ENCODE measurements at places on chromosomes 7 and 10.

DNA sequence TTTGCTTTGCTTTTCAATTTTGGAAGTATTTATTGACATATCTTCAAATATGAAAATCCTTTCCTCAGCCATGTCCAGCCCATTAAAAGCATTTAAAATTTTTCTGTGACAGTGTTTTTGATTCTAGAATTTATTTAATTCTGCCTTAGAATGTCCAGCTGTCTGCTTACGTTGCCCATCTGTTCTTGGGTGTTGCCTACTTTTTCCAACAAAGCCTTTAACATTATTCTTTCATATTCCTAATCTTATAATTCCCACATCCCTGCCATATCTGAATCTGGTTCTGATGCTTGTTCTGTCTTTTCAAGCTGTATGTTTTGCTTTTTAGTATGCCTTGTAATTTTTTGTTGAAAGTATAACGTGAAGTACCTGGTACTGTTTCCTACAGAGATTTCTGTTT is 204.7 kb upstream of the VSTM2A start:
- no peak for DNase-seq

DNA sequence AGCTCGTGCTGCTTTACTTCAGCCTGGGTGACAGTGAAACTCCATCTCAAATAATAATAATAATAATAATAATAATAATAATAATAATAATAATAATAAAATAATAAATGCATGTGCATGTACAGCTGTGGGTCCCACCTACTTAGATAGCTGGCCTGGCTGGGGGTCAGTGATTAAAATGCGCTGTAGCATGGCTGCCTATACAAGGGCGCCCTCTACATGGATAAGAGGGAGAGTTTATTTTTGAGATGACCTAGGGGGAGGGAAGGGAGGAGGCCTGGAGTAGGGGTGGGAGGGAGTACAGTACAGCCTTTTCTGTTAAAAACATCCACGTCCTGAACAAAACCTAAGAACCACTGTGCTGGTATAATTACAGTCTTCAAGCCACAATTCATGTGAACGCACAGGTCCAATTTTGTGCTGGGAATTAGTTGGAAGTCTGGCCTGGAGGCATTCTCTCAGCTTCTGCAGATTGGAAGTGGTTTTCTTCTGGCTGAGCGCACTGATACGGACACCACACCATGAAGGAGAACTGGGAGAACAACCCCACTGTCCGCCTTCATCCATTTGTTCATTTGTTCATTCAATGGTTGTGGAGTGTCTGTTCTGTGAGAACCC is 146.5 kb downstream of the TMEM178B start:
- no peak for DNase-seq

GRCh38 chr7:149727053-149727898 is 46.1 kb downstream of the ZNF467 start:
- DNase-seq = no peak

- no peak for DNase-seq
Measured at GRCh38 chr10:121406823-121407545, 191.3 kb downstream of the FGFR2 start.

- DNase-seq = no peak
Measured at GRCh38 chr10:104925232-104925851, 284.3 kb downstream of the SORCS3 start.

DNA sequence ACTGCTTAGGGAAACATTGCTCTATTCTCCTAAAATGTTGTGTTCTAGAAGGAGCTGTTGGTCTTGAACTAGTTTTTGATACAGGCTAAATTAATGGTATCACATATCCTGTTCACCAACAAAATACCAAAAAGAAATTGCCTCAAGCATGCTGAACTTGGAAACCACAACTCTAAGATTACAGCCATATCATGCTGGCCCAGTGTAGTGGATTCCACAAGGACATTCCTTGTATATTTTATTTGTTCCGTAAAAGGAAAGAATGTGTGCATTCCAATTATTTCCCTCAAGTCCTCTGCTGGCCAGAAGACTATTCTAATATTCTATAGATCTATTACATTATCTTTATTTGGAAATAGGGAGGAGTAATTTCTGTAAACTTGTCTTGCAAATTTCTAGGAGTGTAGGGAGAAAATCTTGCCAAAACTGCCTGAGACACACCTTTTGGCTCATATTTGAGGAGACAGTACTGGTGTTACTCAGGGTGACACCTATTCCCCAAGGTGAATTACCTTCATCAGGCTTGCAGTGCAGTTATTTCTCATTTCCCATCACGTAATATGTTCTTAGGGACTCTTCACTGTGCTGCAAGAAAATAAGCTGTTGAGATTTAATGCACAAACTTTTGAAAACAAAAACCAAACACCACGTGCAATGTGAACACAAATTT is 1.9 kb upstream of the NEBL start:
- no peak for DNase-seq

DNA sequence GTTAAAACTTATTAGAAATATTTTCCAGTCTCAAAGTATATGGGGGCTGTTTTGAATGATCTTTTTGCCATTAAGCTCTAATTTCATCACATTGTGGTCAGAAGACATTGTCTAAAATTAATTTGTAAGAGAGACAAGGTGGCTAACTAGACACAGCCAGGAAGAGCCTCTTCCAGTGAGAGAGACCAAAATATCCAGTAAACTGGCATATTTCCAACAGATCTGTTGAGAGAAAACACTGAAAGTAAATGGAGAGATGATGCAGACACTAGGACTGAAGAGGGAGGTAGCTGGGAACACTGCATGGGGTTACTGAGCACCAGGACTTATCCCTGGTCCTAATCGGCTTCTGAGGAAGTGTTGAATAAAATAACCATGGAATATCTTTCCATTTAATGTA is 101.5 kb upstream of the TAS2R16 start:
- no peak for DNase-seq

DNA sequence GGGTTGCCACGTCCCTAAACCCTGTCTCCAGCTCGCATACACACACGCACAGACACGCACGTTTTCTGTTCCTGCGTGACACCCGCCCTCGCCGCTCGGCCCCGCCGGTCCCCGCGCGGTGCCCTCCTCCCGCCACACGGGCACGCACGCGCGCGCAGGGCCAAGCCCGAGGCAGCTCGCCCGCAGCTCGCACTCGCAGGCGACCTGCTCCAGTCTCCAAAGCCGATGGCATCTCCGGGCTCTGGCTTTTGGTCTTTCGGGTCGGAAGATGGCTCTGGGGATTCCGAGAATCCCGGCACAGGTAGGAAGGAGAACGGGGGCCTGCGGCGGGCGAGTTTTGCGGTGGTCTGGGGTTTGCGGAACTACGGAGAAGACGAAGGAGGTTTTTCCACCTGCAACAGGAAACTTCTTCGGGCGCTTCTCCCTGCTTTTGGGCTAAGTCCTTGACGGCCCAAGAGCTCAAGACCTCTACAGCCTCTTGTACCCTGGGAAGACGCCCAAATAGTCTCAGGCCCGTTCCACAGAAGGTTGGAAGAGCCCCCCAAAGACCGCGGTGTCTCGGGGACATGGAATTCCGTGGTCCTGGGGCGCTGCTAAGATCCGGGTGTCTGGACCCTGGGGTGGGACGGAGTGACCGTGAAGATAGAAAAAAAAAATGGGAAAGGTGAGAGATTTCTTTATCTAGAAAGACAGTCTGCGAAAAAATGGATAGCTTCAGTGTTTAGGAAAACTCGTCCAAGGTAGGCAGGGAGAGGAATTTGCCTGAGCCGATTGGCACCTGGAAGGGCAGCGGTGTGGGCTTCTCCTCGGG is at the start of gene GAD2:
TSS of gene GAD2 (plus strand) at position 190 of the 811 bp plus-strand sequence. CDS start at position 226, 36 bp downstream.
- no peak for DNase-seq

- DNase-seq = no peak
Measured at GRCh38 chr7:71210220-71210619, 78.3 kb downstream of the GALNT17 start.

DNA sequence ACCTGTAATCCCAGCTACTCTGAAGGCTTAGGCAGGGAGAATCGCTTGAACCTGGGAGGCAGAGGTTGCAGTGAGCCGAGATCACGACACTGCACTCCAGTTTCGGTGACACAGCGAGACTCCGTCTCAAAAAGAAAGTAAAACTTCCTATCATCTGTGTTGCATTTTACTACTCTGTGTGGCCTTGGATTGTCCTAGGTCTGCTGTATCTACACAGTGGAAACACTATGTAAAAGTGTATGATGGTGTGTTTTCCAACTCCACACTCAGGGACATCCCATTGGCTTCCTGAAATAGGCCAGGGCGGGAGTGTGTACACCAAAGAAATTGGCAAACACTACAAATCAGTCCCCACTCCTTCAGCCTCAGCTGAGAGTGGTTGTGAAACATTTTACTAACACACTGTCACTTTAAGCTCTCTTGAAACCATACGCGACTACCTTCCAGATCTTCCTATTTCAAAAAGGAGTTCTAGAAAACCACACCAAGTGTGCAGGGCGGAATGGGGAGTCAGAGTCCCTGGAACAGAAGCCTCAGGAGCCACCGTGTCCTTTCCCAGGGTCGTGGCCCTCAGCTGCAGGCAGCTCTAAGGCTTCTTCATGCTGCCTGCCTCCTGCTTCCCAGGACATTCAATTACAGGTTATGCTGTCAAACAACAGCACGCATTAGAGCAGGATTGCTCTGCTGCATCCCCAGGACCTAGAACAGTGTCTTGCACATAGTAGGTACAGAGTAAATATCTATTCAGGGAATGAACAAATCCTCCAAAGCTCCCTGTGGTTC is 275.4 kb downstream of the PARD3 start:
- DNase-seq = no peak

- no peak for DNase-seq
Measured at GRCh38 chr7:20825555-20825954, 38.9 kb upstream of the SP8 start.

DNA sequence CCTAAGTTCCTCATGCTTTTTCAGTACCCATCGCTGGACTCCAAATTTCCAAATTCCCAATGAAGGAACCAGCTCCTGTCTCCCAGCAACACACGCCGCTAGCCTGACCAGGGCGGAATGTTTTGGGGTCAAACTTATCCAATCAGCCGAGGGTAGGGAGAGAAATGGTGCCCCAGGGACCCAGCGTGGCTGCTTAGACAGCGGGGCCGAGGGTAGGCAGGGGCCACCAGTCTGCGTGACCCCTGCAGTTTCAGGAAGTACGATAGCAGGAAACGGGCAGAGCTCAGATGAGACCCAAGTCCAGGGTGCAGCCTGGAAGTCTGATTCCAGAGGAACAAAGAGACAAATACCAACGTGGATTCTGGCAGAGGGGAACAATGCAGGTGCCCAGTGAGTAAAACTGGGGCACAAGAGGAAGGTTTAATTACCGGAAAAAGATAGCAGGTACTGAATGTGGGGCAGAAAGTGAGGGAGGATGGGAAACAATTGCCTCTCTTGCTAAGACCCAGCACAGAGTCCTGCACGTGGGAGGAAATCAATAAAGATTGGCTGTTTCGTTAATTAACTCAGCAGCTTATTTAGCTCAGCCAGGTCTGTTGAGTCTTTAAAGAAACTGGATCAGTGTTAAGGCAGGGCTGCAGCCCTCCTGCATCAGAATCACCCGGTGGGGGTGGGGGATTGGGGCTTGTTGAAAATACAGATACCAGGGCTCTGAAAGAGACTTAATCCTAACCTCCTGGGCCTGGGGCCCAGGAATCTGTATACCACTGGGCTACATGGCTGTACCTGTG is 50.4 kb upstream of the NFE2L3 start:
- no peak for DNase-seq

GRCh38 chr7:159253657-159254056 is 109.0 kb upstream of the VIPR2 start:
- DNase-seq = no peak
